K562 (cell line): ENCODE measurements at places on chromosomes 1 and 21.
A peak's percentile ranks its signal among the peaks of the same experiment; 100 is the strongest.

- DNase-seq, result no peak
Measured at GRCh38 chr1:81681601-81682266, 119.0 kb upstream of the ADGRL2 start.

- DNase-seq, result no peak
Measured at GRCh38 chr1:181204530-181204929, 116.0 kb downstream of the IER5 start.

DNA sequence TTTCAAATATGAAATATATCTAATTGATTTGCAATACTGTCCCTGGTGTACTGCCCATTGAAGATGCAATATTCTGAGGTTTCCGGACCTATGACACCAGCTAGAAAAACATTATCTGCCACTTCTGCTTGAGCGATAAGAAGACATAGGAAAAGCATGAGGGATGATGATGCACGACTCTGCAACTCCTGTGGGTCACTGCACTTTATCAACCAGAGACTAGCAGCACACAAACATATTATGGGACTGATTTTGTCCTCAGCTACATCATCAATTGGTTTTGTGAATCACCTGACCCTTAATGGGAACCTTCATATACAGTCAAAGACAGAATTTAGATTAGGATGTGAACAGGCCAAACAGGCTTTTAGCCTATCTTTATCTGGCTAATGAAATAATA, 13.8 kb upstream of the KCNA3 start:
- no peak for DNase-seq

- peak; percentile 81 for DNase-seq
Measured at GRCh38 chr1:233326811-233327650, 493 bp upstream of the MAP3K21 start.

DNA sequence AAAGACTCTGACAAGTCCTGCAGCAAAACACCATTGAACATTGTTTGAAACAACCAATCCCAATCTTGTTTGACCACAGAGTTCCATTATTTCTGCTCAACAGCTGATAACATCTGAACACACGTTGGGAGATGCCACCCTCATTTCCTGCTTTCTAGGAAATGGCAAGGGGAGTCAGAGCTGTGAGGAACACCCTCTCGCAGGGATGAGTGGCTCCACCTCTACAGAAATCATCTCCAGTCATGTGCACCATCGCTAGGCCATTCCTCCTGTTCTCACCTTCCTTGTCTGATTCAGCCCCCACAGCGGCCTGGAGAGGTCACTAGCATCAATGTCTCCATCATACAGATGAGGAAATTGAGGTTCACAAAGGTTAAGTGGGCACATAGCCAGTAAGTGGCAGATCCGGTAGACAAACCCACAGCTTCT, 22.4 kb upstream of the RUNX3 start:
- peak; percentile 60 for DNase-seq

DNA sequence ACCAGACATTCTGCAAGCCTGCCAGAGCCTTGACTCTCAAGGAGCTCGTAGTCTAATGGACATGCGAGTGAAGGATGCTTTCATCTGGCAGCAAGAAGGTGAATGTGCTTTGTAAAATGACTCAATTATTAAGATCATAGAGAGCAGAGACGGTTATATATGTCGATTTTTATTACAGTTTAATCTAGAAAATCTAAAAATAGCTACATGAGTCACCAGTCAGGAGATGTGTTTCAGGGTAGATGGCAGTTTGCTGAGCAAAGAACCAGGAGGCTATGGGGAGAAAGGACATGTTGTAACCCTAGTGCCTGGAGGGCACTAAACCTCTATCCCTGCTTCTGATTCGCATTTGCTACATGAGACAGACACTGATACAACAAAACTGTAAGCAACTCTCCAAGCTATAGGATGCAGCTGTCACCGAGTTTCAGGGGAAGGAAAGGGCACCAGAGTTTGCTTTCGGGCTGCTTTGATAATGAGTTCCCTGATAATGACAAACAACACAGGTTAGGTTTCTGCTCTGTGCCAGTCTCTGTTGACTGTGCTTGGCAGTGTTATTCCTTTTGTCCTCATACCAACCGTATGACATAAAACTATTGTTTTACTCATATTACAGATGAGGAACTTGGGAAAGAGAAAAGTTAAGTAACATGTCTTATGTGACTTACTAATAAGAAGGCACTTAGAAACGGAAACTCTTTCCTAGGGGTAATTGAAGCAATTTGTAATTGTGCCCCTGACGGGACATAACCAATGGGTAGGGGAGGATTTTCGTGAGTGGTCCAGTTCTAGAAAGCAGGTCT, 43.2 kb downstream of the C1orf198 start:
- no peak for DNase-seq

DNA sequence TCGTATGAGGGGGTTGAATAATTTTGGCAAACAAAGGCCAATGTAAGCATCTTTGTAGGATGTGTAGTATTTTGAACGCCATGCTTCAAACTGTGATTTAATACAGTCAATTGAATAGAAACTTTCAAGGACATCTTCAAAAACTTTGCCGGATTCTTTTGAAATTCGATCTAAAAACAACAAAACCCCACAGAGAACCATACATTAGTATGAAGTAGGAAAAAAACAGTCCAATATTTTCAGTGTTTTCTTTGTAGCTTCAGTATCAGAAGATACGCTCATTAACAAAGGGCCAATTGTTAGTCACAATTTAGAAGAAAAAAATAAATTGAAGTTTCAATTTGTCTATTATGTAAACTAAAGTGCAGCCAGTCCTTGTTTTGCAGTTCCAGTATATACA, 20.7 kb upstream of the SYNJ1 start:
- DNase-seq, result no peak

- DNase-seq, result no peak
Measured at GRCh38 chr1:234913771-234914170, 214.9 kb downstream of the TOMM20 start.

DNA sequence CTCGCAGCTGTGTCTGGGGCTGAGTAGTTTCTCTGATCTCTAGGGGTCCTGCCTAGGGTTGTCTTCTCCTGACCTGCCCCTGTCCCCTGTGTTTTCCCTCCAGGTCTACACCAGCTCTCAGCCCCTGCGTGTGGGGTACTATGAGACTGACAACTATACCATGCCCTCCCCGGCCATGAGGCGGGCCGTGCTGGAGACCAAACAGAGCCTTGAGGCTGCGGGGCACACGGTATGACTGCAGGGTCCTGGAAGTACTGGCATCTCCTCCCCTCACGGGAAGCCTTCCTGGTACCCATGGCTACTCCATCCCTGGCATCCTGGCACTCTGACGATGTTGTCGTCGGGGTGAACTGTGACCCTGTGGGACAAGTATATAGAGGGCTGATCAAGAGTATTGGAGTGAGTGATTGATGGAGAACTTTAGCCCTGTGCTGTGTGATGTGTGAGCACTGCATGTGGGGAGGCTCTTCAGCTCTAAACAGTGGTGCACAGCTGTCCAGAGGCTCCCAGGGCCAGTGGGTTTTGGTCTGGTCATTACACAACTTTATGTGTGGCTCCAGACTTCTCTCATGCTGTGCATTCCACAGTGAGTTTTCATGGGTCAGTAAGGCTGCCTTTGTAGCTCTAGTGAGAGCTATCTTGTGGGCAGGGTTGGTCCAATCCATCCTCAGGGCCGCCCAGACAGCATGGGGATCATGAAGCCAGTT, 14.4 kb downstream of the FAAH start:
- no peak for DNase-seq
